ENCODE measurements at places on chromosomes 2 and 18. TPM values are rescaled to one million over a fixed set of nuclear protein-coding genes. Genes with fewer than 3 reads are reported as not detected.
A peak's percentile ranks its signal among the peaks of the same experiment; 100 is the strongest.

- H3K36me3 ChIP-seq = peaks cover 13% of the 10 kb centered on the region
- no peak overlapping the region for H3K4me3 ChIP-seq
- peaks cover 3% of the 10 kb centered on the region for H3K27me3 ChIP-seq
- H3K27ac ChIP-seq = no peak overlapping the region
- no peak for DNase-seq
Measured at GRCh38 chr2:230564805-230565779, 147.6 kb upstream of the CAB39 start.

- H3K27ac ChIP-seq = peak overlapping the region; percentile 76
- peak overlapping the region; percentile 17 for H3K4me3 ChIP-seq
- peaks cover 24% of the 10 kb centered on the region for H3K36me3 ChIP-seq
Measured at GRCh38 chr2:233991196-233991595, 59.3 kb upstream of the SPP2 start.

DNA sequence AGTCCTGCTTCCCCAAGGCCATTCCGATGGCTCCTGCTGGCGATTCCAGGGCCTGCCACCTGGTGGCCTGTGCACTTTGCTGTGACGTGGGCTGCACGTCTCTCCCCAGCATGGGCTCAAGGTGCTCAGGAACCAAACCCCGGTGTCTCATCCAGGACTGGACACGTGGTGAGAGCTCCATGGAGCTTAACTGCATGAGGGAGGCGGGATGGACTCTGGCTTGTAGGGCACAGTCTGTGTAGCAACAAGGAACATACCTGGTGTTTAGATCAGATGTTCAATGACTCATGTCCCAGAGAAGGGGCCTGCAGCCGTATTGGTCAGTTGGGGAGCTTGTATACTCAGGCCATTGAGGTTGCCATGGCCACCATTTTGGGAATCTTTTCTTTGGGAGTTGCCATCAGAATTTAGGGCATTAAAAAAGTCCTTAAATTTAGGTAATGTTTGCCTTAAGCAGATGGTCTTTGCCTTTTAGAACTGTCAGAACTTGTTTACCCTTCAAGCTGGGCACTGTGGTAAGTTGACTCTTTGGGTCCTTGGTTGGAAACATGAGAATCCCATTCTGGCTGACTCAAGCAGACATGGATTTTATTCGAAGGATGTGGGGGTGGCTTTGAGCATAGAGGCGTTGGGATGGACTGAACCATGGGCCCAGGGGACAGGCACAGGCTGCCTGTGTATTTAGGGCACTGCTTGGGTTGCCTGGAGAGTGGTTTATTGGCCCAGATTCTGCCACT is 21.0 kb downstream of the AGAP1 start:
- no peak overlapping the region for H3K27ac ChIP-seq
- H3K27me3 ChIP-seq = no peaks in the 10 kb centered on the region
- DNase-seq = no peak
- no peaks in the 10 kb centered on the region for H3K36me3 ChIP-seq
- no peak overlapping the region for H3K4me3 ChIP-seq

DIPK1C gene
- total RNA-seq = not detected

DNA sequence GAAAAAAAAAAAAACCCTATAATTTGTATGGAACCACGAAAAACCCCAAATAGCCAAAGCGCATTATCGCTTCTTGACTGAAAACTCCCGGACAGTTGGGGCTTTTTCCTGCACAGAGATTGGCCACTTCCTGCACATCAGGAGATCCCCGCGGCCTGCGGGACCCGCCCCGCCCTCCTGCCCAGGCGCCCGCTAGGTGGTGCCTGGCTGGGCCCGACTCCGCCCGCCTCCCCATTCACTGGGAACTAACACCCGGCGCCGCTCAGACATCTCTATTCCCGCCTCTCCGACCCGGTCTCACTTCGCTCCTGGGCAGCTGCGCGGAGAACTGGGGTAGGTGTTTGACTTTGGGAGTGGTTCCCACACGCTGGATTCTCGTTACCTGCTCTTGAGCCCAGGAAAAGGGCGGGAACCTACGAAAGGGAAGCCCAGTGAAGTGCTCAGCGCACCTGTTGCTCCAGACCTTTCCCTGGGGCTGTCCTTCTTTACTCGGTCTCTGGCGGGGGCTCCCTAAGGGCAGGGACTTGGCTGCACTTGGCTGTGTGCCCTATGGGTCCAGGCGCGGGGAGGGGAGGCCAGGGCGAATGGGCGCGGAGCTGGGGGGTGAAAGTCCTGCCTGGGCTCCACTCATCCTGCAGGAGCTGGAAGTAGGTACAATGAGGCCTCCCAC is at the start of gene HMSD:
Gene HMSD, plus strand, starts transcription at position 234 of the 670 bp plus-strand sequence. CDS start 4,155 bp downstream, outside the sequence.
- H3K4me1 ChIP-seq = peaks cover 31% of the 10 kb centered on the region
- H3K4me3 ChIP-seq = peak within 1 kb of the TSS; percentile 62
- H3K27ac ChIP-seq = peak within 1 kb of the TSS; percentile 82
- no peaks in the 10 kb centered on the region for H3K36me3 ChIP-seq
- peaks cover 28% of the 10 kb centered on the region for H3K27me3 ChIP-seq

- no peak overlapping the region for H3K27ac ChIP-seq
- no peaks in the 10 kb centered on the region for H3K27me3 ChIP-seq
- H3K4me3 ChIP-seq = no peak overlapping the region
Measured at GRCh38 chr2:98134172-98135005, 47.4 kb downstream of the VWA3B start.

IL18R1 gene
- total RNA-seq = 19.2 TPM

GRCh38 chr2:101431486-101431885 is 43.4 kb downstream of the RFX8 start:
- no peak overlapping the region for H3K27ac ChIP-seq
- H3K27me3 ChIP-seq = no peaks in the 10 kb centered on the region
- H3K4me1 ChIP-seq = no peaks in the 10 kb centered on the region
- no peak overlapping the region for H3K4me3 ChIP-seq
- DNase-seq = no peak
- H3K36me3 ChIP-seq = no peaks in the 10 kb centered on the region

- H3K4me1 ChIP-seq = peaks cover 74% of the 10 kb centered on the region
- H3K4me3 ChIP-seq = peak overlapping the region; percentile 89
- no peaks in the 10 kb centered on the region for H3K27me3 ChIP-seq
- H3K27ac ChIP-seq = peak overlapping the region; percentile 98
Measured at GRCh38 chr2:241316825-241317224, 1.1 kb downstream of the SEPTIN2 start.

ZNF521 gene
- total RNA-seq = not detected

DNA sequence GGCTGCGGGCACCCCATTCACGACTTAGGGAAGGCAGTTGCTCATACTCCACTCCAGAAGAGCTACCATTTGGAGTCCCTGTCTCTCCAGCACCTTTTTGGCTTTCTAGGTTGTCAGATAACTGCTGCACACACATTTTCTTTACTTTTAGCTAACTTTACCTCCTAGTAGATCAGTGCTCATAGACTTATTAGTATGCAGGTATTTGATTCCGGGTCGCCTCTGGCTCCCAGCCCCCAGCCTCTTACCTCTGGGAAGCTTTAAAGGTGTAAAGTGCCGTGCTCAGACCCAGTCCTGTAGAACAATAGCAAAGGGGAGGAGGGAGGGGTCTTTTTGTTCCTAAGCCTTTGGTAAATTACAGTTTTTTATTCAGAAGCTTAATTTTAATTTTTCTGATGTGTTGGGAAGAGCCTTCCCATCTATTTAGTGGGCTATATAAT is 102.9 kb downstream of the SPTBN1 start:
- H3K4me1 ChIP-seq = peaks cover 42% of the 10 kb centered on the region
- peaks cover 39% of the 10 kb centered on the region for H3K36me3 ChIP-seq
- peak overlapping the region; percentile 92 for H3K27ac ChIP-seq
- H3K4me3 ChIP-seq = peak overlapping the region; percentile 98

DNA sequence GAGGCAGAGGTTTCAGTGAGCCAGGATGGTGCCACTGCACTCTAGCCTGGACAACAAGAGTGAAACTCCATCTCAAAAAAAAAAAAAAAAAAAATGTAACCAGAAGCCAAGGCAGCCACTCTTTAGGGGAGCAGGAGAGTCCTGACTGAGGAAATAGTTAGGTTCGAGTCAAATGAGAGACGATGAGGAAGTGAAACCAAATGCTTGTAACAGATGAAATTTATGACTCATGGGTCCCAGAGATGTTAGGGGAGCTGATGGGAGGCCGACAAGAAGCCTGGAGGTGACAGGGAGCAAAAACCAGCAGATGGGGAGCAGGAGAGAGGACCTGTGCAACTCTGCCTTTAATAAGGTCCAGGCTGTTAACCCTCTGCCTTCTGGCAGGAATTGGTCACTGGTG is 756.1 kb upstream of the DDX18 start:
- no peaks in the 10 kb centered on the region for H3K36me3 ChIP-seq
- H3K27me3 ChIP-seq = no peaks in the 10 kb centered on the region
- H3K4me1 ChIP-seq = no peaks in the 10 kb centered on the region
- no peak overlapping the region for H3K4me3 ChIP-seq
- no peak overlapping the region for H3K27ac ChIP-seq
- no peak for DNase-seq

- H3K4me3 ChIP-seq = no peak overlapping the region
- H3K36me3 ChIP-seq = no peaks in the 10 kb centered on the region
- H3K27me3 ChIP-seq = peaks cover 2% of the 10 kb centered on the region
- H3K27ac ChIP-seq = no peak overlapping the region
- H3K4me1 ChIP-seq = no peaks in the 10 kb centered on the region
- DNase-seq = no peak
Measured at GRCh38 chr18:75531212-75531850, 103.8 kb upstream of the SMIM21 start.

DNA sequence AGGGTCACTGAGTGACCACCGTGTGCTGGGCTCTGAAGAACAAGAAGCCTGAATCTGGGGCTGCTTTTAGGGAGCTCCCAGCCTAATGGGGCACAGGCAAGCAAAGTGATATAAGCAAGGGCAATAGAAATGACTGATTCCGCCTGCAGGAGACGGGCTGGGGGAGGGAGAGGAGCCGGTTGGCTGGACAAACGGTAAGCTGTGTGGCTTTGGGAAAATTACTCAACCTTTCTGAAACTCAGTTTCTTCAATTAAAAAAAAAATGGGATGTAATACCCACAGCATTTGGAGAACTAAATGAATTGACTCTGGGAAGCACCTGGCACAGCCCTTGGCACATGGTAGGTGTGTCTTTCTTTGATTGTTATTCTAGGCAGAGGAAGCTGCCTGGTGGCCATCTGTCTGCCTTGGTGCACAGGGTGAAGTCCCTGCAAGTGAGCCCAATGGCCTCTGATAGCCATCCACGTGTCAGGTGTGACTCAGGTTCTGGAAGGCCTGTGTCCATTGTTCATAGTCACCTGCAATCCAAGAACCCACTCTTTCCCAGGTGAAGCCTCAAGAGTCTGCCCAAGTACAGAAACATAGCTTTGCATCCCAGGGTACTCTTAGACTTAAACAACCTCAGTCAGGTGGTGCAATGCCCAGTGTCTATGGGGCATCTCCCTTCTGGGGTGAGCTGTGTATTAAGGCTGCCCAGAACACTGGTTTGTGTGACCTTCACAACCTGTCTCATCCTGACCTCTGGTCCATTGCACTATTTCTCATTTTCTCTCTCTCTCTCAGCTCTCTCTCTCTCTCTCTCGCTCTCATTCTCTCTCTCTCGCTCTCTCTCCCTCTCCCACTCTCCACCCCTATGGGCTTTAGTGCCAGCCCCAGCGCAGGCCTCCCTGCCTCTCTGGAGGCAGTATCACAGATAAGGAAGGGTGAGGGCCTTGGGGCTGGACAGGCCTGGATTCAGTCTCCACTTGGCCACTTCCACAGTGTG is 30.0 kb upstream of the NTSR2 start:
- H3K27me3 ChIP-seq = peaks cover 3% of the 10 kb centered on the region
- no peaks in the 10 kb centered on the region for H3K4me1 ChIP-seq
- no peaks in the 10 kb centered on the region for H3K36me3 ChIP-seq

GRCh38 chr18:76441002-76441667 is 53.9 kb downstream of the ZNF516 start:
- no peak overlapping the region for H3K4me3 ChIP-seq
- no peaks in the 10 kb centered on the region for H3K36me3 ChIP-seq
- H3K27me3 ChIP-seq = no peaks in the 10 kb centered on the region
- H3K4me1 ChIP-seq = no peaks in the 10 kb centered on the region
- no peak overlapping the region for H3K27ac ChIP-seq
- DNase-seq = no peak

- H3K27ac ChIP-seq = no peak overlapping the region
- no peaks in the 10 kb centered on the region for H3K27me3 ChIP-seq
- no peak overlapping the region for H3K4me3 ChIP-seq
- no peaks in the 10 kb centered on the region for H3K4me1 ChIP-seq
Measured at GRCh38 chr2:202883987-202884675, 12.6 kb upstream of the ICA1L start.

- no peak for DNase-seq
- peak overlapping the region; percentile 96 for H3K27ac ChIP-seq
- no peaks in the 10 kb centered on the region for H3K27me3 ChIP-seq
- peaks cover 23% of the 10 kb centered on the region for H3K36me3 ChIP-seq
- H3K4me1 ChIP-seq = peaks cover 47% of the 10 kb centered on the region
- peak overlapping the region; percentile 88 for H3K4me3 ChIP-seq
Measured at GRCh38 chr2:190410166-190410565, 2.0 kb downstream of the MFSD6 start.

GRCh38 chr2:235740821-235741220 is 247.0 kb downstream of the AGAP1 start:
- H3K4me1 ChIP-seq = no peaks in the 10 kb centered on the region
- no peak for DNase-seq
- no peak overlapping the region for H3K4me3 ChIP-seq
- peaks cover 2% of the 10 kb centered on the region for H3K27me3 ChIP-seq
- H3K27ac ChIP-seq = no peak overlapping the region
- no peaks in the 10 kb centered on the region for H3K36me3 ChIP-seq

CCBE1 gene
- total RNA-seq = not detected

PLGLB2 gene
- total RNA-seq = 3.5 TPM

DNA sequence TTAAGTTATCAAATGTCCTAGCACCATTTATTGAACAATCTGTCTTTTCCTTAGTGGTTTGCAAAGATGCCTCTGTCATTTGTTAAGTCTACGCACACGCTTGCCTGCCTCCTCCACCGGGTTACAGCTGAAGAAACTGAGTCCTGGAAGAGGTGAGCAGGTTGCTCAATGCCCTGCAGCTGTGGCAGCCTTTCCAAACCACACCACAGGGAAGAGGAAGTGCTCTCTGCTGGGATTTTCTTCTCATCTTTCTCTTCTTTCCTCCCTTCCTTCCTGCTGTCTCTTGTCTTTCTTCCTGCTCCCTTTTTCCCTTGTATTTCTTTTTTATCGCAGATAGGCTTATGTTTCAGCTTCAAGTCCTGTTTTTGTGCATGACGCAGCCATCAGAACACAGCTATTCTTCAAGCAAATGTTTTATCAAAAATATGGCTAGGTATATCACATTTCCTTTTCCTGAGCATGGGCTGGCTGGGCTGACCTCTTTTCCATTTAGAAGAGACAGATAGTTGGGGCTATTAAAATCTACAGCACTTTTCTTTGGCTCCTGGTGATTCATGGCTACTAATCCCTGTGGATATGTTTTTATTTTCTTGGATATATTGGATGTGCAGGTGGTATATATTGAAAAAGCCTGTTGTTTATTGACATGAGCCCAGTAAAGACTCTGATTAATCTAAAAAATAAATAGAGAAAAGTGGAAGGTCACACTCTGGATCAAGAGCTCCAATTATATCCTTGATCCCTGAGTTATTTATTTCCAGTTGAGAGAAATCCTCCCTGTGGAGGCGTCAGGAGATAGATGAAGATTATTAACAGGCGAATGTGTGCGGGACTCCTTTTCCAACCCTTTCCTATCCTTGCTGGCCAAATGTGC is 214.6 kb downstream of the TSN start:
- peaks cover 7% of the 10 kb centered on the region for H3K27me3 ChIP-seq
- DNase-seq = no peak
- H3K4me1 ChIP-seq = peaks cover 1% of the 10 kb centered on the region
- H3K27ac ChIP-seq = no peak overlapping the region
- no peak overlapping the region for H3K4me3 ChIP-seq
- no peaks in the 10 kb centered on the region for H3K36me3 ChIP-seq

RNF152 gene
- 0.17 TPM for total RNA-seq

CKAP2L gene
- 78.1 TPM for total RNA-seq
